ENCODE measurements at places on chromosomes 11 and 22.

GRCh38 chr22:27723158-27723557 lies 78.4 kb downstream of the MN1 start:
- no peak for DNase-seq

DNA sequence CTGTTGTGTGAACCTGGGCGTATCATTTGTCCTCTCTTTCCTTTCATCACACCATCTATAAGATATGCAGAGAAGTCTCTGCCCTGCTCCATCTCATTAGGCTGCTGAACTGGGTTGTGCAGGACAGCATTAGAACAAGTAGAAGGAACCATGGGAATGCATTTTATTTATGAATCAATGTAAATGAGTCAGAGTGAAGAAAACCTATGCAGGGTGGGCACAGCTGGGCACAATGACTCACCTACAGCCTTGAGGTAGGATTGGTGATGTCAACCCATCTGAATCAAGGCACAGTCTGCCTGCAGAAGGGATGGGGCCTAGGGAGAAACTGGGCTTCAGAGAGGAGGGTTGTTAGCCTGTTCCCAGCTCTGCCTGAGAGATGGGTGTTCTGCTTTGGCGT lies 123.4 kb downstream of the CSNK2A3 start:
- DNase-seq, result peak; percentile 17

DNA sequence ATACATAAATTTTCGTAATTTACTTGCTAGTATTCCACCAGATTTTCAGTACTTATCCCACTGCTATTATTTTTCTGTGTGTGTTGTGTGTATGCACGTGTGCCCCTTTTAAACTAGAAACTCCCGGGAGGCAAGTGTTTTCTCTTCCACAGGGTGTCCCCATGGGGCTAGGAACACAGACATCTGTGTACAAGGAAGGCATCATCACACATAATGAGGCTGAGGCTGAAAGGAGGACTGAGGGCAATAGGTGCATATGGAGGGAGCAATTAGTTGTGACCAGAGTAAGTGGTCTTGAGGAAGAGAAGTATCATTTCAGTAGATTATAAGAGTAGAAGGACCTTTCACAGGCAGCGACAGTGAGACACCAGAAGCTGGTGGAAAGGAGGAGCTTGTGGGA lies 2.1 kb upstream of the DPAGT1 start:
- no peak for DNase-seq

- DNase-seq, result no peak
Observed at GRCh38 chr11:73059915-73060314, 82.2 kb downstream of the FCHSD2 start.

GRCh38 chr11:117642835-117643234 lies 154.2 kb downstream of the DSCAML1 start:
- DNase-seq, result no peak

Measured in activated CD8-positive, alpha-beta T cell treated with anti-CD3 and anti-CD28 coated beads for 36 hours (primary cell).